ENCODE measurements at places on chromosomes 6 and 20.

- DNase-seq, result no peak
Measured at GRCh38 chr6:36135053-36135731, 4.9 kb downstream of the MAPK13 start.

GRCh38 chr6:38796850-38797249, 81.7 kb downstream of the DNAH8 start:
- no peak for DNase-seq

GRCh38 chr6:45438849-45439406, 61.2 kb upstream of the SUPT3H start:
- DNase-seq, result no peak

- DNase-seq, result no peak
Measured at GRCh38 chr20:46688151-46689081, 828 bp downstream of the TP53RK start.

- DNase-seq, result no peak
Measured at GRCh38 chr6:168319279-168320111, at the start of gene DACT2. Gene DACT2 (minus strand): TSS chr6:168319777. CDS start chr6:168319633, 144 bp downstream.

GRCh38 chr6:20979076-20979475, 444.8 kb downstream of the CDKAL1 start:
- no peak for DNase-seq

DNA sequence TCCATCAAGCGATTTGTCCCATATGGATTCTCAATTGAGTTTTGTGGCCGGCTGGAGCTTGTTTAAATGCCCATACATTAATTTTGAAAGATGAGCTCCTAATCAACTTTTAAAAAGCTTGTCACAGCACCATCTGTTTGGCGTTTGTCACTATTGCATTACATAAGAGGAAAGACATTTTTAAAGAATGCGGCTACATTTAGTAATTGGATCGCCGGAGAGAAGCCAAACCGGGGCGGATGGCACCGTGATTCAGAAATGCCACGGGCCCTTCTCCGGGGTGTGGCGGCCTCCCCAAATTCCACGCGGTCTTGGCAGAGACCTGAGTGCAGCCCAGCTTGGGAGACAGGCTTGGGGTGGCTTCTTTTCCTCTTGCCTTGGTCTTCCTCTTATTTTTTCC, 67.7 kb upstream of the ZNFX1 start:
- no peak for DNase-seq

DNA sequence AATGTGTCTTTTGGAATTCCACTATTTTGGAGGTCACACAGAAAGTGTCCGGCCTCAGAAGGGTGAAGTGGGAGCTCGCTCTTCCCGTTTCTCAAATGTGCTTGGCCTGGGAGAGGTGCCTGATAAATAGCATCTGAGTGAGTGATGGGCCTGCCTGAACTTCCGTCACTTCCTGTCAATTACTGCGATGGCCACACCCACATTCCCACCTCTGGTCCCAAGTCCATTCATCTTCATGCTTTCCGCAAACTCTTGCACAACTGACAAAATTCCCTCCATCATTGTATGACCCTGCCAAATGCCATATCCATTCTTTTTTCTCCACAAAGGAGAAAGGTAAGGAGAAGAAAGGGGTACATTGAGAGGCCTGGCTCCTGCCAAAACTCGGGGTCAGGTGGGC, 169.0 kb downstream of the QKI start:
- no peak for DNase-seq

DNA sequence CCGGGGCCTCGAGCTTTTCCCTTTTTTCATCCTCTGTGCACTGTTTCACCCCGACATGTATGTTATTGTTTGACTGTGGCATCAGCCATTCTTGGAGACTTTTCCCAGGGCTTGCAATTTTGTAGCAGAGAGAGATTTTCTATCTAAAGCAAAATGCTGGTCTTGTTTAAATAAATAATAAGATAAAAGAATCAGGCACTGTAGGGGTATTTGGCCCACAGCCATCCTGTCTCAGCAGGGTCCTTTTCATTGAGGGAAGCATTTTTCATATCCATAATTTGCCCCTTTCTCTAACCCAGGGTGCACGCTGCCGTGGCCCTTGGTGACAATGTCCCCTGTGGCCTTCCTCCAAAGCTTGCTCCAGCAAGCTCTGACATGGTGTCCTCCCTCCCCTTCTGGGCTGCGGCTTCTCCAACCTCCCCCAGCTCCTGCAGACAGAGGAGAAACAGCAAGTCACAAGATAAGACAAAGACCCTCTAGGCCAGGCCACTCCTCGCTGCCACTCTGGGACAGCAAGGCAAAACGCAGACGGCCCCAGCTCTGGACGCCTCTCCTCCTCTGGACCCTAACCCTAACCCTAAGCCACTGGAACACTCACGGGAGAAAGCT, 117.6 kb downstream of the MYLK4 start:
- DNase-seq, result no peak

DNA sequence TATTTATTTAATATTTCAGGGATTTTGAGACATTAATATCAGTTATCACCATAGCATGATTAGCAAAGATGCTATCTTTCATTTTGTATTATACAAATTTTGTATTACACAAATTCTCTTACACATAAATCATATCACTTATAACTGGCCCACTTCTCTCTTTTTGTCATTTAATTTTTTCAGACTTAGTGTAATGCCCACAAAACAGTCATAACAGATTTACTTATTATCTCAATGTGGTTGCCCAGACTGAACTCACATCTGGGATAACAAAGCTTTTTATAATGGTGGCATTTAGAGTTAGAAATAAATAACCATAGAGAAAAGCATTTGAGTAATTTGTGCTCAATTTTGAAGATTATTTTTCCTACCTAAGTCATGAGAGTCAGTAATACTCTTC, 148.3 kb downstream of the TFAP2B start:
- DNase-seq, result no peak

DNA sequence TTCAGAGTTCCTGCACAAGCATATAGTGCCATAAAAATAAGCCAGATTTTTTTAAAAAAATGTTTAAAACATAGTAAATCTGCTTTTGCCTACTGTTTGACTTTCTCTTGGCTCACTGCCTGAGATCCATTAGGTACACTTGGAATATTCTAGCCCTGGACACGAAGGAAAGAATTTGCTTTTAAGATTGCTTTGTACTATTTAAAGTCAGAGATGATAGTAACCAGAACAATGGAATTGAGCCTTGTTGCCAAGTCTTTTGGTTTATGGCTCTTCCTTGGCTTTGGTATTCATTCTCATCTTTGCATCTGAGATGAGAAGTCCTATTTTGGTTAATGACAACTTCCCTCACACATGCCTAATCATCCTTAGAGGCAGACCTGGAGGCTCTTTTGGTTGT, 32.4 kb downstream of the CNR1 start:
- no peak for DNase-seq

DNA sequence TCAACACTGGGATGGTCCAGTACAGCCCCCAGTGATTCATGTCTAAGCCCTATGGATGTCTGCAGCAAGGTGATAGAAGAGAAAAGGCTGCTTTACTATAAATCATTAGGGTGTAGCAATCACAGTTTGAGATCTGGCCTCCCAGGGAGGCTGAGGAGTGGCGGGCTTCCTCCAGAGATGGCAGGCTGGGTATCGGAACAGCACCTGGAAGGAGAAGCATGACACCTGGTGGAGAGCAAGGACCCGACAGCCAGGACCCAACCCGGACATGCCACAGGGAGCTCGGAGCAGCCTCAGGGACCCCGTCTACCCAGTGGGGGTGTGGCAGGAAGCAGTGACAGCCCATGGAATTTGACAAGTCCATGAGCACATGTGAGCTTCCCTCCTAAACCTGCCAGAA, 114.8 kb upstream of the CD93 start:
- DNase-seq, result no peak

DNA sequence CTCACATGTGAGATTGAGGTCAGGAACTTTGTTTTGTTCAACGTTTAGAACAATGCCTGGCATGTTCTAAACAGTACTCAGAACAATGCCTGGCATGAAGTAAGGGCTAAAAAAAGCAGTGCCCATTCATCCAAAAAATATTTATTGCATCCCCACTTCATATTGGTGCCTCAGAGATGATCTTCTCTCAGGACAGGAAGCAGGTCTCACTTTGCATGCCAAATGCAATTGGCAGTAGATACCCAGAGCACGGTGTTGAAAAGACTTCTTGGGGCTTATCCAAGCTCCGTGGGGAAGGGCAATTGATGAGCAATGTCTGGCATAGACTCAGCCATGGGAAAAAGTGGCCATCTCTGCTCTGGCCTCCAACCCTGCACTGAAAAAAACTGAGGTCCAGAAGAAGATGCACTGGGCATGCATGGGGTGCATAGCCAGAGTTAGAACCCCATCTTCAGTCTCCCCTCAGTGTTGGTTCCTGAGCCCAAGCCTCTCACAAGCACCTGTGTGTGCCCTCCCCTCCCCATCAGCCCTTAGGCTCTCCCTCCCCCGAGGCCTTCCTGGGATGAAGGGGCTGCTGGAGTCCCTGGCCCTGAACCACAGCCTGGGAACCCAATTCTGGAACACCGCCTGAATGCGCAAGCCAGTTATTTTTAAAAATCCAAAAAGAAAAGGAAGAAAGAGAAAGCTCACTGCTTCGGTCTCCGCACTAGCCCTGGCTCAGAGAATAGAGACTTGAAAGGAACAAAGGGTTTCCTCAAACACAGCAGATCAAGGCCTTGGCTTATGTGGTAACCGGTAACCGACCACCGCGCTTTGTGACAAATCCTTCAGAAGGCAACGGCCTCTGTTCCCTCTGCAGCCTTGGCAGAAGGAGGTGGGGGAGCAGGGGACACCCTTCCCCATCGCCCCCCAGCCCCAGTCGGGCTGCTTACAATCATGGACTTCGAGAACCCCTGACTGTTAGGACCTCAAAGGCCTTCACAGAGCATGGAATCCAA, 78.5 kb upstream of the SIRPA start:
- DNase-seq, result no peak

DNA sequence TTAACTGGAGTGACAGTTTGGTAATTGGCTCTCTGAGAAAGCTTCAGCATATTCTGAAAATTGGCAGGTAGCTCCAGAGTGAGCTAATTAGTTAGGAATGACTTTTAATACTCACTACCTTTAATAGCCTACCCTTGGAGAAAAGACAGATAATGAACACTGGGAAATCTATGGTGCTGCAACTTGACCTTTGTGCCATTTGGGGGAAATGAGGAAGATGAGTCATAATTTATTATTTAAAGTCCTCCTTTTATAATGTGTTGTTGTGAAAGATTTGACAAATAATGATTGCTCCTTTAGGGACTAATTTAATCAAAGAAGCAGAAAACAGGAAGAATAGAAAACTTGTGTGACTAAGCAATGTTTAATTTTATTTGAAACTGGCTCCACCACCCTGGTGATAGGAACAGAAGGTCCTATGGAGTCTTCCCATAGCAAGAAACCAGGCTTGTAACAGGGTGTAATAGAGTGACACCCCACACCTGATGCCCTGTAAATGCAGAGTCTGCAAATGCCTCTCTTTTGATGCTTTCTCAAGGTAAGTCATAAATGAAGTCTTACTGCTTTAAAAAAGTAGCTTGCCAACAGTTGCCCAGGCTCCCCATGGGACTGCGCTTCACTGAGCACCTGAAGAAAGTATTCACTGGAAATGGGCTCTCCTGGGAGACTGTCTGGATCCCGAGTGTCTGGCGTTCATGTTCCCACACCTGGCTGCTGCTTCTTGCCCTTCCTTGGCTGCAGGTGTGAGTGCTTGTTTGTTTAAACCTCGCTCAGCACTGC, 134.4 kb downstream of the LRRC1 start:
- DNase-seq, result no peak

- DNase-seq, result no peak
Measured at GRCh38 chr6:40764726-40765125, 177.6 kb upstream of the LRFN2 start.

DNA sequence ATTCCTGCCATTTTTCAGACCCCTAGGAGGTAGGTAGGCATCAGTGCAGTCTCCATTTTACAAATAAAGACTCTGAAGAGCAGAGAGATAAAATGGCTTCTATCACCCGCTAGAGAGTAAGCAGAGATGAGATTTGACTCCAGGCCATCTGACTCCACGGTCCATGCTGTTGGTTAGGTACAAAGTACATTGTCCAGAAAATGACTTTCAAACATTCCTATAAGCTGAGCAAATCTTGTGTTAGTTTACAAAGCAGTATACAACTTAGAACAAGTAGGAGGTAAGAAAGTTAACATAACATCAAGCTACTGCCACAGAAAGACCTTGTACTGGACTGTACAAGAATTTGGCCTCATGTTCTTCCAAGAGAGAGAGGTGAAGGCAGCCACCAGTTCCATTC, 14.9 kb downstream of the BTN1A1 start:
- DNase-seq, result no peak

DNA sequence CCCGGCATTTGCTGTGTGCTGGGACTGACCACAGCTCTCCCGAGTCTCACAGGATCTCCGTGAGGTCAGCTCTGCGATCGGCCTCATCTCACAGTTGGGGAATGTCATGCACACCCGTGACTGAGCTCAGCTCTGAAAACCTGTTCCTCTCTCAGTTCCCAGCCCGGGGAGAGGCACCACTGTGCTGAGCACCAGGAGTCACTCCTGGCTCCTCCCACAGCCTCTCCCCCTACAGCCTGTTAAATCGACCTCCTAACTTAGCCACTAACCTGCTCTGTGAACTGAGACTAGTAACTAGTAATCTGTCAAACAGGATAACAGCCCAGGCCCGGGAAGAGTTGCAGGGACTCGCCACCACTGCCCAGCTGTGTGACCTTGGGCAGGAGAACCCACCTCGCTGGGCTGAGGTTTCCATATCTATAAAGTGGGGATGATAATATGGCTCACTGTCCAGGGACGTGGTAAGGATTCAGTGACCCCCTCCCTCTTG, 20.1 kb upstream of the NOL4L start:
- DNase-seq, result no peak

GRCh38 chr6:20879526-20879925, 345.3 kb downstream of the CDKAL1 start:
- no peak for DNase-seq

DNA sequence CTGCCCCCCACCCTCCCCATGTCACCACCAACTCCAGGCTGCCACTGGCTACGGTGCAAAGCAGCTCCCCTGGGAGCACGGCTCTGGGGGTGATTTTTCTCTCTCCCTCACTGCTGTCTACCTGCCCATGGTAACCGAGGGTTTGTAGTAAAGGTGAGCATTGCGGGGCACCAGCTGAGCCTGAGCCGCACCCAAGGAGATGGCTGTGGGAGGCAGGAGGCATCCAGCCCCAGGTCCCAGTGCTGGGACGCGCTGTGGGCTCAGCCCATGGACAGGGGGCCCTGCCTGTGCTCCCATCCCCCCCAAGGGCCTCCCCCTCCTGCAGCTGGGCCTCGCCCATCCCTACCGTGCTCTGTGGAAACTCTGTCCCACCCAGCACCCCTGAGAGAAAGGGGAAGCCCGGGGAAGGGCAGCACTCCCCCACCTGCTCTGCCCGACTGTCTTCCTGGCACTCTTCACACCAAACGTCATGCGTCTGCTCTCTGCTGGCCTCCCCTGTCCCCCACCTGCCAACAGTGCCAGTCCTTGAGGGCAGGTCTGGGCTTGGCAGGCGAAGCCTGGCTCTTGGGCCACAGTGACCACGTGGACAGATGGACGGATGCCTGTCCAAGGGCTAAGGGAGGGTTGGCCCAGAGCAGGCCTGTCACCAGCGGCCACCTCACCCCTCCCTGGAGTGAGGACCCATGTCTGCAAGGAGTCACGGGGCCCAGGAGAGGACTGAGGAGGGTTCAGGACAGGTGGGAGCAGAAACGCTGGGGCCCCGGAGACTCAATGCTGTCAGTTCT, 3.8 kb upstream of the CHRNA4 start:
- DNase-seq, result no peak

All from CD4-positive, alpha-beta T cell treated with Interleukin-4 for 4 hours (primary cell).